ENCODE measurements at places on chromosomes 1 and 21.

DNA sequence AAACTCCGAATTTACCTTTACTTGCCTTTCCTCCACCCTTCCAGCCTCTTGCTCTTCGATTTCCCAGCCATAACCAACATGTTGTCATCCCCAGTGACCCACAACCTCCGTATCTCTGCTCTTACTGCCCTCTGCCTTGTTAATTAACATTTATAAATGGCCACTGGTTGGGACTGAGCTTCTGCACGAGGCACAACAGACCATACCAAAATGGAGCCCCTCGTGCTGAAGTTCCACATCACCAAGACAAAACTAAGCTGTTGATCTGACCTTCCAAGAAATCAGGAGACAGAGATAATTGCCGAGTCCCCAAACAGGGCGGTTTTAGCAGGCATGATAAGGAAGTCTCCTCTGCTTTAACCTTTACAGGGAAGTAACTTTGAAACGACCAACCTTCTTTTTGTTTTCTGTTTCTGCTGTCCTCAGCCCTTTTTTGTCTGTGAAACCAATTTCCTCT lies 71.9 kb downstream of the NMNAT2 start:
- no peak for DNase-seq

- DNase-seq, result no peak
Observed at GRCh38 chr1:95033843-95034242, 38.9 kb downstream of the ALG14 start.

- no peak for DNase-seq
Observed at GRCh38 chr1:3369446-3370076, 84.9 kb upstream of the ARHGEF16 start.

GRCh38 chr1:111412839-111413238 lies 14.7 kb downstream of the OVGP1 start:
- DNase-seq, result no peak

- no peak for DNase-seq
Observed at GRCh38 chr1:39892601-39893595, 8.8 kb downstream of the MYCL start.

- peak; percentile 79 for DNase-seq
Observed at GRCh38 chr1:156115514-156116374, 1.2 kb downstream of the LMNA start.

DNA sequence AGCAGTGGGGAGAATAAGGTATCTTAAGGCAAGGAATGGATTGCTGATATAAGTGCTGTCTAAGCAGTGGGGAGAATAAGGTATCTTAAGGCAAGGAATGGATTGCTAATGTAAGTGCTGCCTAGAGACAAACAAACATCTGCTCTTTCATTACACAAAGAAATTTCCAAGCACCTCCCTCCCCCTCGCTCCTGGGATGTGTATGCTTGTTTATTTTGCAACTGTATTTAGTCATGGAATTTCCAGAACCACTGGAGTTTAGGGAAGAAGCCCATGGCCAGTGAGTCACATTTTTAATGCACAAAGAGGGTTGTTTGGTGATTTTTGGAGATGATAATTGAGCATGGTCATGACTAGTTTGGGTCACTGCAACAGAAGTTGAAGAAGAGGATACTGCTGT lies 21.5 kb downstream of the PDPN start:
- DNase-seq, result no peak

DNA sequence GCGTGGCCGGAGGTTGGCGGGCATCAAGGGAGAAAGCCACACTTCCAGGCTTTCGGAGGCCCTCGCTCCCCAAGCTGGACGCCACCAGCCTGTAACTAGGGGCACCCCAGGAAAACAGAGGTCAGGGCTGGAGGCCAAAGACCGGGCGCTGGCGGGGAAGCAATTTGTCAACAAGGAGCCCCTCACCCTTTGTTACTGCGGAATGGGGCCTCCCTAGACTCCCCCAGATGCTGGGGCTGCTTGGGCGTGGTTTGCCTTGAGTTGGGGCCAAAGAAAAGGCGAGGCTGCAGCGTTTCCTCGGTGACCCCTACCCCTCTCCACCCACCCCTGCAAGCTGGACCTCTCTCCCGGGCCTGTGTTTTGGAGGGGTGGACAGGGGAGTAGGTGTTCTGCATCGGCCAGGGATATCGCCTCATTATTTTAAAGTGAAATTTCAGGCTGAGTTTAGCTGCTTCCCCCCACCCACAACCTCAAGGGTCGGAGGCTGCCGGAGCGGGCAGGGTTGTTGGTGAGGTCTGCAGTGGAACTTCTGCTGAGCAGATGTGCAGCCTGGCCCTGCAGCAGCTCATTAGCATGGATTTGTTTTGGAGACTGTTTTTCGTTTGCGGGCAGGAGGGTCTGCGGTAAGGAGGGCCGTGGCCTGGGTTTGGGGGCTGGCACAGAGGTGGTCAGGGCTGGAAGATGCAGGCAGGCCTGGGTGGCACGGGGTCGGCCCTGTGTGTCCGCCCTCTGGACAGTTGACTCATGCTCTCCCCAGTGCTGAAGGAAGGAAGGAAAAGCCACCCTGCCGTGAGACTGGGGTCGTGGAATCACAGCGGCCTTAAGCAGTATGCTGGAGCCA lies 1.5 kb downstream of the NBL1 start:
- no peak for DNase-seq

GRCh38 chr1:171470726-171471125 lies 14.6 kb upstream of the PRRC2C start:
- DNase-seq, result no peak

- no peak for DNase-seq
Observed at GRCh38 chr21:23960769-23961168, 1646.5 kb downstream of the MRPL39 start.

DNA sequence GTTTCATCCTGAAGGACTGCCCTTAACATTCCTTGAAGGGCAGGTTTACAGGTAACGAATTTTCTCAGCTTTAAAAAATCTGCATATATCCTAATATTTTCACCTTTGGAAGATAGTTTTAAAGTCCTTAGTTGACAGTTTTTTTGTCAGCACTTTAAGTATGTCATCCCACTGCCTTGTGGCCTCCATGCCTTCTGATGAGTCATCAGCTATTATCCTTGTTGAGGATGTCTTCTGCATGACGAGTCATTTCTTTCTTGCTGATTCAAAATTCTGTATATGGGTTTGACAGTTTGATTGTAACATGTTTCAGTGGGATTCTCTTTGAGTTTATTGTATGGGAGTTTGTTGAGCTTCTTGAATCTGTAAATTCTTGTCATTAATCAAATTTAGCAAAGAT lies 500.6 kb downstream of the DISC1 start:
- no peak for DNase-seq

GRCh38 chr1:53111073-53111556 lies 31.3 kb downstream of the SLC1A7 start:
- peak; percentile 55 for DNase-seq

DNA sequence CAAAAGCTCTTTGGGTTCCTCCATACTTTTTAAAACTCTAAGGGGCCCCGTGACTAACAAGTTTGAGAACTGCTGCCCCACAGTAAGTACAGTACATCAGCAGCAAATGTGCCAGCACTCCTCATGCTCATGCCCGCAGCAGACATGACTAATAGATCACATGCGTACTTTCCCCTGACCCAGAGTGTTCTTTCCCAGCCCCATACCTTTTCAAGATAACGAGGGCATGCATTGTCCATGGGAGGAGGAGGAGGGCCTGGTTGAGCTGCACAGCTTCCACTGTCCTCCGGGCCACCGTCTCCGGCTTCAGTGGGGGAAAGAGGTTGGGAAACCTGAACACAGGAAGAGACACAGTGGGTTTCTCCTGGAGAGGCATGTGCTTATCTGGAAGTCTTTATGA lies 45.5 kb downstream of the DHRS3 start:
- no peak for DNase-seq

DNA sequence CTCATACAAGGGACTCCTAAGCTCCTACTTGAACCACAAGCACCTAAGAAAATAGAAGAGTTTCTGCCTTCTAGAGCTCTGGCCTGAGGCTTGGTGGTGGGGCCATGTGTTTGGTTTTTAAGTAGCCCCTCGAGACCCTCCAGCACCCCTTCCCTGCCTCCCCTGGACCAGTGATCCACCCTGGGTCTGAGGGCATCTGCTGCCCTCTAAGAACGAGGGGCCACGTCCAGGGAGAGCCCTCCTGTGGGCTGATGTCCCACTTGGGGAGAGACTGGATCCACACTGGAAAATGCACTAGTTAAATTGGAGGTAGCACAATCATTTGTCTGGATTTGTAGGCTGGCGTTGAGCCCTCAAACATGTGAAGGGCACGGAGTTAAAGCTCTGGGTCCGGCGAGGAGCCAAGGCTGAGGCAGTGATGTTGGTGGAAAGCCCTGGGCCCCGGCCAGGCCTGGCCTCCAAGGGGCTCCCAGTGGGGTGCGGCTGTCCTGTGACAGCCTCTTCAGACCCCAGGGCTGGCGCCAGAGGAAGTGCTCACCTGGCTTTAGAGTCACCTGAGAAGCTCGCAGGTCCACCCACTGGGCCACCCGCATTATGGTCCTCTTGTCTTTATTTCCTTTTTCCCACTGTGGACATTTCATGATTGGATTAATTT lies 65.2 kb downstream of the SLC37A1 start:
- DNase-seq, result no peak

- no peak for DNase-seq
Observed at GRCh38 chr1:226666692-226667091, 72.4 kb downstream of the ITPKB start.

- DNase-seq, result no peak
Observed at GRCh38 chr1:12447307-12447706, 170.7 kb downstream of the DHRS3 start.

DNA sequence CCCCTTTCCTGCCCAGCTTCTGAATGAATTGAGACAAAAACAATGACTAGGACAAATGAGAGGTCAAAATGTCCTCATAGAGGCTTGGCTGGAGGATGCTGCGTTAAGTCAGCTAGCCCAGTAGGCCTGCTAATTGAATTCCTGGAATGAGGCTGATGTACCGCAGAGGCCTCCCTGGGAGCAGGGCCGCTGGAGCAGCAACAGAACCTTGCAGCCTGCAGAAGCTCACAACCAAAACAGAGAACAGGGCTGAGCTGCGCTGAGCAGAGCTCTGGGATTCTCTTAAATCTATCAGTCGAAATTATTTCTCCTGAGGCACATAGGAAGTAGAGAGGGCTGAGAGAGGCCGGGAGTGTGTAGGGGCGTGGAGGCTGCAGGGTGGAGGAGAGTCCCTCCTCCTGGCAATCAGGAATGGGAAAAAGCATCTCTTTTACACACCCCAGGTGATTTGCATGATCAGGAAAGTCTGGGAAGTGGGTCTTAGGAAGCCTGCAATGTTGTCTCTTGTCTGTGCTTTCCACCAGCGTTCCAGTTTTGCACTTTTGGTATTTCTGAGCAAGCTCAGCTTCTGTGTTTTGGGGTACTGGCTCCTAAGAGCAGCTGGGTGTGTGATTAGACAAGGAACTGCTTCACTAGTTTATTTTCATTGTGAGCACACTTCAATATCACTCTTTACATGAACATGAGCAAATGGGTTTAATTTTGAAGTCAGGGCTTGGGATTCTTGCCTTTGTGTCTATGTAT lies 66.5 kb downstream of the RYR2 start:
- DNase-seq, result no peak

GRCh38 chr1:64135462-64136223 lies 67.8 kb upstream of the UBE2U start:
- no peak for DNase-seq

GRCh38 chr1:3992103-3992556 lies 92.1 kb upstream of the C1orf174 start:
- no peak for DNase-seq

GRCh38 chr1:155064111-155064831 lies 731 bp downstream of the EFNA4 start:
- DNase-seq, result peak; percentile 81

- DNase-seq, result peak; percentile 30
Observed at GRCh38 chr1:222711319-222712252, 705 bp downstream of the AIDA start.

- DNase-seq, result no peak
Observed at GRCh38 chr1:79235301-79236002, 228.9 kb upstream of the ADGRL4 start.

DNA sequence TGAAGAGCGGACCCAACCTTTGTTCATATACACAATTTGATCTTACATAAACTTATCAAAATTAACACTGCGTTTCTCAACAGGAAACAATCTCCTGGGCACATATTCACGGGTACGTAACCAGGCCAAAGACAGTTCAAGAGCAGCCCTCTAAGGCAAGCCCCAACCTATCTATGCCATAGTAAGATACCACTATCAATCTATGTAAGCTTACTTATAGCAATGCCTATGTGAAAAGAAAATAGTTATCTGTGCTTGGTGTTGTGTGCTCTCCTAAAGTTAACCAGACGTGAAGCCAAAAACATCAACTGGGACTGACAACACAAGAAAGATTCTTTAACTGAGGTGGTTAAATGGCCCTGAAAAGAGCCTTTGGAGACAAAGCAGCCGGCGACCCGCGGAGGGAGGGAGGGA lies 49.4 kb upstream of the BOLA1 start:
- no peak for DNase-seq

DNA sequence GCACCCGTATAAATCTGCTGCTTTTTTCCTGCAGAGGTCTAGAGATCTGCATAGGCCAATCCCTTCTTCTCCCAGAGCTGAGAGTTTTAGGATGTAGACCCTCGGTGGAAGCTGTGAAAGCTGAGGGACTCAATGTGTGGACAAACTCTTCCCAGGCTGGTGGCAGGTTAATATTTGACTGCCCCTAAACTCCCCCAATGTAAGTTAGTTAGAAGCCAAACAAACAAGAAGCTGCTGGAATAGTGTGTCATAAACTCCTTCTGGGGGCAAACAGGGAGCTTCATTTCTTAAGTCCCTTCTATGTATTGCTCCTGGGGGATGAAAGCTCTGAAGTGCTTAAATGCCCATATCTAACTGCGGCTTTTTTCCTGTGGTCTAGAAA lies 72.3 kb downstream of the SCMH1 start:
- no peak for DNase-seq

- DNase-seq, result no peak
Observed at GRCh38 chr1:198030682-198031081, 113.5 kb downstream of the LHX9 start.

GRCh38 chr1:214427871-214428277 lies 123.5 kb downstream of the PTPN14 start:
- DNase-seq, result no peak

DNA sequence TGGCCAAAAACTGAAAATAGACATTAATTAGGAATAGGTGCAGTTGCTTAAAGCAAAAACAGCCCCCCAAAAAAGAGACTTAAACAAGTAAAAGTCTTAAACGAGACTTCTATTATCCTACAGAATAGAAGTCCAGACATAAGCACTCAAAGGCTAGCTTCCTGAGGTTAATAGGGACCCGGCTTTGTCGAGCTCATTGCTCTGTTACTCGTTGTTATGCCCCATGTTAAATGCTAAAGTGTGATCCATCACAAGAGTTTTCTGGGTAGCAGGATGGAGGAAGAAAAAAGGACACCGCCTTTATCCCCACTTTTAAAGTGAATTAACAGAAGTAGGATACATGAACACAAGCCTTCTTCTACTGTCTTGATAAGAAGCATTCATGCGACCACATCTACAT lies 10.6 kb downstream of the CD1D start:
- no peak for DNase-seq

GRCh38 chr1:116769104-116769452 lies 14.8 kb downstream of the CD2 start:
- no peak for DNase-seq

DNA sequence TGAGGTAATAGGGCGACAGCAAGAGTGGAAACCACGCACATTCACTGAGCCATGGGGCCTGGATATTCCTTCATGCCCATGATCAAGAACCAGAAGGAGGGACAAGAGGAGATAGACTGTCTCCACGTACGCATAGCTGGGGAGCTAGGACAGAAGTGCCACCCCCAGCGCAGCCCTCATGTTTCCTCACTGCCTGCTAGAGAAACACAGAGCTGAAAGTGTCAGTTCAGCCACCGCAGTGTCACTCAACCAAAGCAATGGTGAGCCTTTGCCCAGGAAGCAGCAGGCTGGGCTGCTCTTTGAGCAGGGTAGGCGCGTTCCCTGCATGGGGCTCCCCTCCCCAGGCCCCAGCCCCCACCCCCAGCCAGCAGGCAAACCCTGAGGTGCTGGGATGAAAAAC lies 68.5 kb downstream of the STUM start:
- DNase-seq, result no peak

Data from HuH-7.5 (cell line).